CD4-positive, alpha-beta T cell treated with Interleukin-6 at 100 ng/mL for 8 hours (primary cell): ENCODE measurements at places on chromosomes 4 and X.

GRCh38 chr4:53015681-53016080, 153.6 kb downstream of the RASL11B start:
- no peak for DNase-seq

GRCh38 chrX:29545878-29546277, 669.5 kb upstream of the MAGEB2 start:
- no peak for DNase-seq

DNA sequence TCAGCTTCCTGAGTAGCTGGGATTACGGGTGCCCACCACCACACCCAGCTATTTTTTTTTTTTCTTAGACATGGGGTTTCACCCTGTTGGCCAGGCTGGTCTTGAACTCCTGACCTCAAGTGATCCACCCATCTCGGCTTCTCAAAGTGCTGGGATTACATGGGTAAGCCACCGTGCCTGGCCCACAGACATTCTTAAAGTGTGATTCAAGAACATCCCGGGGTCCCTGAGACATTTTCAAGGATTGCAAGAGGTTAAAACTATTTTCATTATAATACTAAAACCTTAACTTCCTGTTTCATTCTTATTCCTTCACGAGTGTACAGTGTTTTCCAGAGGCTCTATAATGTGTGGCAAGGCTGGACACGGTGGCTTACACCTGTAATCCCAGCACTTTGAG, 318.7 kb downstream of the CAMK2D start:
- DNase-seq = no peak

- no peak for DNase-seq
Observed at GRCh38 chr4:52714597-52715254, 36.5 kb downstream of the ERVMER34-1 start.

GRCh38 chrX:85052205-85052604, 48.5 kb downstream of the APOOL start:
- DNase-seq = no peak

DNA sequence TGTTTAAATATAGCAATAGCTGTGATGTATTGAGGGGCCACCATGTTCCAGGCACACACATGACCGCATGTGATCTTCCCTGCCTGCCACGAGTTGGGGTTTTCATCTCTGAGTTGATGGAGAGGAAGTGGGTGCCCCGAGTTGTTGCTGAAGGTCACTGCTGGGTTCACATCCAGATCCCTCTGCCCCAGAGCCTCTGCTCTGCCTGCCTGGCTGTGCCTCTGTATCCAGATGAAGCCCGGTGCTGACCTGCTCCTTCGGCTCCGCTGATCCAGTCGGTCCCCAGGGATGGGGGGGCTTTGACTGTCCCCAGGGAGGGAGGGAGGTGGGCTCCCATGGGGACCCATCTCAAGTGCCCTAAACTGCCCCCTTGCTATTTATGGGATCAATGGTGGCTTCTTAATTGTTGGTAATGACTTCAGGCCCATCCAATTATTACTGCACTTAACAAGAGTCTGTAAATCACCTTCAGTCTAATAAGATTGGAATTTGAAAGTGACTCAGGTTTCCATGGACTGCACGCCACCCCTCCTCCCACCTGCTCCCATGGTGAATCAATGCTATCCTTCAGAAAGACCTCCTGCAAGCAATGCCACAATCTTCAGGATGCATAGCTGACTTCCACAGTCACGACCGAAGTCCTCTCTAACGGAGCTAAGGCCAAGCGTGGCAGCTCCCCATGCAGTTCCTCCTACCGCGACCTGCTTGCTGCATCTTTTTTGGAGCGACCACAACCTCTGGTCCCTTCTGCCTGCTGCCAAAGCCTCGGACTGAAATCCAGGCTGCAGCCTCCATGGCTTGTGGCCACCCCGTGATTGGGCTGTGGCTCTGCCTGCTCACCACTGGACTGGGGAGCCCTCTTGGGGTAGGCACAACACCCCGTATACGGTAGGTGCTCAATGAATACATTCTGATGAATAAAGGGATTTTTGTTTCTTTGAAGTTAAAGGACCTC, 73.1 kb downstream of the CPZ start:
- DNase-seq = no peak

DNA sequence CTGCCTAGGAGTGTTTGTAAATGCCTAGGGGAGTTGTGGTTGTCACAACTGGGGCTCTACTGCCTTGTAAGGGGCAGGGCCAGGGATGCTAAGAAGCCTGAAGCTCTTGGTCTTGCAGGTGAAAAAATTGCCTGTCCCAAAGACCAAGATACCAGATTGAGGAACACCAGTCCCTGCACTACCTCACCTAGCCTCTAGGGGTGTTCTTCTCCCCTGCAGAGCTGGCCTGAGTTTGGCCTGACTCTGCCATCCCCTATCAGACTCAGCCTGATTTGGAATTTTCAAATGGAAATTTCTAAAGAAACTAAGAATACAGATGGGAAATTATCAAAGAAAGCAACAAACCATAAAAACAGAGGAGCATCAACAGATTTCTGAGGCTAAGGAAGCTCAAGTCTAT, 90.4 kb downstream of the ZC4H2 start:
- no peak for DNase-seq

GRCh38 chr4:2318476-2318875, 56.6 kb upstream of the MXD4 start:
- DNase-seq = no peak

- no peak for DNase-seq
Observed at GRCh38 chrX:72394518-72395170, 88.9 kb upstream of the CITED1 start.

GRCh38 chrX:134554291-134554690, 94.3 kb downstream of the HPRT1 start:
- no peak for DNase-seq

- no peak for DNase-seq
Observed at GRCh38 chrX:47475476-47475875, 7.5 kb downstream of the ZNF41 start.

- DNase-seq = peak; percentile 32
Observed at GRCh38 chrX:32448320-32448719, 763.0 kb downstream of the DMD start.

- no peak for DNase-seq
Observed at GRCh38 chrX:67328476-67328875, 215.3 kb upstream of the AR start.

DNA sequence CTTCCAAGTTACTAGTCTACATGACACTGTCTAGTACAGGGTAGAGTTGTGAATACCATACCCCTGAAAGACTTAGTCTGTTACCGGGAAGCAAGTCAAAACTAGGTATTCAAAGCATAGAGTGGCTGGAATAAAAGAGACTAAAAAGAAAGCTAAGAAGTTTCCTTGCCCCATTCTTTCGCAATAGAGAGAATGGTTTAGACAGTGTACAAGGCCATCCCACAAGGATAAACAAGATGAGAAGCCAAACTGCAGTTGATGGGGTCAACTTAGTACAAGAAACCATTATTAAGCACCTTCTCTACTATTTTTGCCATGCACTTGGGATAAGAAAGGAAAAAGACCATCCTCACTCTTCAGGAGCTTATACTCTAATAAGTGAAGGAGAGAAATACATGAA, 30.3 kb downstream of the AMMECR1 start:
- DNase-seq = no peak

DNA sequence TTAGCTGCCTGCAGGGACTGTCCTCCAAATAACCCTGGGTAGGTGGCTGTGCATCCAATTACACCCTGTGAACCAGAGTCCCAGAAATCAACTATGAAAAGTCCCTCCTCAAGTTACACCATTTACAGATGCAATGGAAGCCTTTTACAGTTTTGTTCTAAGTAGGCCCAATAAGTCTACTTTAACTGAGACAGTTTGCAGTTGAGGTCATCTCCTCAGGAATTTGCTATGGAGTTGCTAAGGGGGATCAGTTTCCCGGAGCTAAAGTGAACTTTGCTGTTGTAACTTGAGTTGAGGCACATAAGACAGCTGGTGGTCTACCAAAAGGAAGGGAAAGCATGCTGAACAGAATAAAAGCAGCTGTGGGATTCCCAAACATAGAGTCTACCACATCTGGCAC, 121.6 kb upstream of the STK26 start:
- DNase-seq = no peak

- no peak for DNase-seq
Observed at GRCh38 chr4:183758061-183758757, 99.1 kb downstream of the TRAPPC11 start.

DNA sequence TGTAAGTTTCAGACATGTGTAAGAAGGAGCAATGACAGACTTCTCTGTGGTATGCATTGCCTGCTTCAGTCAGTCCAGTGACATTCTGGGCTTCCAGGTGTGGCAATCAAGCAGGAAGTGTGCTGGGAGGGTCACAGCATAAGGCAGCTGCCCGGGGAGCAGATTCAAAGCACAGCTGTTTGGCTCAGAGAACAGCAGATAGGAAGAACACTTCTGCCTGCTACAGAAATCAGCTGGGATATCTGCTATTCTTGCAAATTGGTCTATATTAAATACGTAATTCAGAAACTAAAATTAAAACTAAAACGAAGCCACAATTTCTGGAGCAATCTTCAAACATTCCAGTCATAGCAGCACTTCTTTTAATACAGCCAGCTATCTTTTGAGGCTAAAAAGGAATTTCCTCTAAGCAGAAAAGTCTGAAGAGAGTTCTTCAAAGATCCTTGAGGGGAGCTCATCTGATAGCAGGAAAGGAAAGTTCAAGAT, 47.5 kb upstream of the GALNT7 start:
- no peak for DNase-seq

DNA sequence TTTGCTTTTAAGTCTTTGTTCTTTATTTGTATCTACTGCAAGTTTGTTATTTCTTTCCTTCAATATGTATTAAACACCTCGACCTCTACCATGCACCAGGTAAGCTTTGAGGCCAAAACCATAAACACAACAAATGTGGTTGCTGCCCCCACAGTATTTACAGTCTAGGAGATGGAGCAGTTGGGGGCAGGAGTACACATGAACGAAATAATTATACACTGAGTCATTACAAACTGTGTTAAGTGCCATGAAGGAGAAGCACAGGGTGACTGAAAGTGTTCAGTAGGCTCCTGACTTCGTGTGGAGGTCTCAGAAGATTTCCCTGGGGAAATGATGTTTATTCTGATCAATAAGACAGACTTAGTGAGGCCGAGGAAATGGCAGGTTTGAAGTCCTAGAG, 30.3 kb downstream of the SLC25A43 start:
- no peak for DNase-seq

GRCh38 chr4:46886711-46887110, 22.3 kb downstream of the COX7B2 start:
- DNase-seq = no peak

- DNase-seq = no peak
Observed at GRCh38 chr4:113467581-113467980, 294.0 kb downstream of the CAMK2D start.

DNA sequence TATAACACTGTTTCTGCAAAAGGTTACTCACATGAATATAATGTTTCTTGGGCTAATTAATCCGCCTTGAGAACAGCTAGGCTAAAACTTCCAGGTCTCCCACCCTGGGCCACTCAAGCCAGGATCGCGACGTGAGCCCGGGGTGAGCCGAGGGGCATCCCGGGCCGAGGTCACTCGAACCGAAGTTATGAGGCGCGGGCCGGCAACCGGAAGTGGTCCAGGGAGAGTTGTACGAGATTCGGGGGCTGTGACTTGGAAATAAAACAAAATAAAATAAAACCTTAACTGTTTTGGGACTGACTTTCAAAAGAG, 317 bp downstream of the CMC4 start:
- no peak for DNase-seq

- DNase-seq = no peak
Observed at GRCh38 chr4:184850431-184851199, 24.8 kb upstream of the ACSL1 start.

GRCh38 chr4:128916832-128917231, 107.3 kb downstream of the JADE1 start:
- peak; percentile 1 for DNase-seq

DNA sequence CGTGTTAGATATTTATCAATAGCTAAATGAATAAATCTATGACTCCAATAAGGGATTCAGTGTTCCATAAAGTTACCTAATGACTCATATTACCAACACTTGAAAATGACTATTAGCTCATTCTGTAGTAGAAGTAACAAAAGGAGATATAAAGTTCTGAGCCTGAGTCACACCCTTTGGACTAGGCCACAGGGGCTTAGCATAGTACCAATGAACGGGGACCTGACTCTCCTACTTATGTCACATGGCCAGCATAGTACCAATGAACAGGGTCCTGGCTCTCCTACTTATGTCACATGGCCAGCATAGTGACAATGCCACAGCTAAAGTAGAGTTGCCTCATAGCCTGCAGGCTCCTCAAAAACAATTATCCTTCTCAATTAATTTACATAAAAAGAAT, 43.7 kb downstream of the MAGEB16 start:
- DNase-seq = no peak

GRCh38 chrX:3777416-3777815, 64.0 kb upstream of the PRKX start:
- no peak for DNase-seq

DNA sequence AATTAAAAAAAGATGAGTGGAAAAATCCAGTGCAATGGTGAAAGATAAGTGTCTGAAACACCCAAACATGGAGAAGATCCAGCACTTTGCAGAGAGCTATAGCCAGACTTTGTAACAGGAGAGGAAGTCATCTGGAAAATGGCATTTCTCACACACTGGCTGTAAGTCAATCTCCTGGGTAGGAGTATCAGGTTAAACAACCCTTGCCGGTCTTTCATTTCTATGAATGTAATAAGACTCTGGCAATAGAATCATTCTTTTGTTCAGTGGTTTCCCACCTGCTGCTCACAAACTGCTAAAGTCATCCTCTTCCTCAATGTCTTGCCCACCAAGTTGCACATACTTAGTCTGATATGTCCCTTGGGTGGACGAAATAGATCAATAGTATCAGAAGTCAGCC, 94.0 kb upstream of the ATP8A1 start:
- no peak for DNase-seq

DNA sequence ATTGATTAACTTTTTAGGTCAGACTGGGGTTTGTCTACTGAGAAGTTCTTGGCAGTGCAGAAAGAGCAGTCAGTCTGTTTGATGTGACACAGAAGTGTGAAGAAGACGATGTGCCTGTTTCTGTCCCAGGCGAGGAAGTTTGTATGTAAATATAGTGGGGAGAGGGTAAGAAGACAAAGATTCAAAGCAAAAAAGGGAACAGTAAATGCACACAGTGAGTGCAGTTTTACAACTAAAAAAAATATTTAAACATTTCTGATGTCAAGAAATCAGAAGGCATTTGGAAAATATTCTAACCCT, 264.9 kb downstream of the RAPGEF2 start:
- no peak for DNase-seq

- DNase-seq = no peak
Observed at GRCh38 chr4:88040707-88041106, 33.3 kb downstream of the PKD2 start.

DNA sequence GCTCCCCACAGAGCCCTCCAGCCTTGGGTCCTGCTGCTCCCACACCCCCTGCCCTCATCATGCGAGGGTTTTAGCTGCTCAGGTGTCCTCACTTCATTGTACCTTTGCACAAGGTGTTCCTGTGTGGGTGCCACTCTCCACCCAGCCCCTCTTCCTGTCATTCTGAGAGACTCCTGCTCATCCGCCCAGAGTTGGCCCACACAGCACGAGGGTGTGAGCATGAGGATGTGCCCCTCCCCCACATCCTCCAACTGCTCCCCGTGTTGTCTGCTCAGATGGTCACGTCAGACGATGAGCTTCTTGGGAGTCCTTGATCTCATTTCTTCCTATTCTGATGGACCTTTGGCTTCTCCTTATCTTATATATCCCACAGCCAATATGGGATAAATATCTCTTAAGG, 53.2 kb downstream of the HTT-AS start:
- DNase-seq = no peak
